ENCODE measurements at places on chromosomes 16 and 17.
A peak's percentile ranks its signal among the peaks of the same experiment; 100 is the strongest.

- no peak for DNase-seq
These were observed 757.4 kb downstream of the CDH11 start for GRCh38 chr16:64364416-64364815.

- DNase-seq, result no peak
These were observed 152.3 kb downstream of the RPTOR start for GRCh38 chr17:80696964-80697363.

DNA sequence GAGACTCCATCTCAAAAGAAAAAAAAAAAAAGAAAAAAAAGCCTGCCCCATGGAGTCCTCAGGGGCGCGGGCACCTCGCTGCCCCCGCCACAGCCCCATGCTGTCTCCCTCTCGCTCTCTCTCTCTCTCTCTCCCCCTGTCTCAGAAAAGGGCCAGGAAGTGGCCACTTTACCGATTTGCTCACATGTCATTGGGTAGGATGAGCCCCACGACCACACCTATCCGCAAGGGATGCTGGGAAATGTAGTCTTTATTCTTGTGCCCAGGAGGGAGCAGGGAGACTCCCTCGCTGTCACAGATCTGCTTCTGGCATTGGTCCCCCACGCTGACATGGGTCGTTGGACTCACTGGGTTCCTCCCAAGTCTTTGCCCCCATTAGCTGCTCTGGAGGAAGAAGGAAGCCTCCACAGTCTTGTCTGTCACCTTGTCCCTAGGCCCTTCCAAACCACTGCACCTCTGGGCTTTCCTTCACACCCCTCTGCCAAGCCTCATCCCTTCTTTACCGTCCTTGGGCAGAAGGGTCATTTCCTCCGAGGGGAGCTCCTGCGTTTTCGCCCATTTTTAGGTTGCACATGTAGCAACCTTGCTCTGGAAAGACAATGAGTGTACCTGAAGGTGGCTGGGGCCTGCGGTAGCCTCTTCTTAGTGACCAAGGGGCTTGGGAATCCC is 6.9 kb upstream of the GJD3 start:
- DNase-seq, result peak; percentile 67

- DNase-seq, result no peak
These were observed 285.0 kb upstream of the ERCC4 start for GRCh38 chr16:13634959-13635358.

- no peak for DNase-seq
These were observed 100.2 kb upstream of the SDK2 start for GRCh38 chr17:73744411-73744810.

DNA sequence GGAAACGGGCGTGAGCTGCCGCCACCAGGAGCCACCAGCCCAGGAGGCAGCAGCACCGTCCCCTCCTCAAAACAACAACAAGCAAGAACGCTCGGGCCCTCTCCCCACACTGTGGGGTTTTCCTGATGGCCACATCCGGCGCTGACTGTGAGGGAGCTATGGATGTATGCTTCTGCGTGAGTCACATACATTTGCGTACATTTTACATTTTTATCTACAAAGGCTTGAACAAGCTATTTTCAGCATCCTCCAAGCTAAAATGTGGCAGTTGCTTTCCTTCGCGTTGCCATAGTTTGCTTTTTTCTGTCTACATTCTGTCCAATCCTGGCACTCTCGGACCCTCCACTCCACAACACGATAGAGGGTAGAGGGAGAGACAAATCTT is 2.0 kb upstream of the ABR start:
- no peak for DNase-seq

DNA sequence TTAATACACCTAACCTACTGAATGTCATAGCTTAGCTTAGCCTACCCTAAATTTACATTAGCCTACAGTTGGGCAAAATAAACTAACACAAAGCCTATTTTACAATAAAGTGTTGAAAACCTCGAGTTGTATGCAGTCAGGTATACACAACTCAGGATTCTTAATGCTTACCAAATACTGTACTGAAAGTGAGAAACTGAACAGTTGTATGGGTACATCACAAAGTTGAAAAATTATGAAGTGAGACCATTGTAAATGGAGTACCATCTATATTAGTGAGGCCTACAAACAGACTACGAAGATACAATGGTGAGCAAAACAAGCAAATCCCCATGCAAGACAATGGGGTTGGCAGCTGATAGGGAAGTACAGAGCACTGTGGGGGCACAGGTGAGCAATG is 79.7 kb downstream of the VAT1L start:
- DNase-seq, result no peak

- no peak for DNase-seq
These were observed 1.1 kb downstream of the SEPTIN12 start for GRCh38 chr16:4787068-4787467.

- DNase-seq, result no peak
These were observed 41.8 kb upstream of the GSG1L start for GRCh38 chr16:28105297-28105696.

DNA sequence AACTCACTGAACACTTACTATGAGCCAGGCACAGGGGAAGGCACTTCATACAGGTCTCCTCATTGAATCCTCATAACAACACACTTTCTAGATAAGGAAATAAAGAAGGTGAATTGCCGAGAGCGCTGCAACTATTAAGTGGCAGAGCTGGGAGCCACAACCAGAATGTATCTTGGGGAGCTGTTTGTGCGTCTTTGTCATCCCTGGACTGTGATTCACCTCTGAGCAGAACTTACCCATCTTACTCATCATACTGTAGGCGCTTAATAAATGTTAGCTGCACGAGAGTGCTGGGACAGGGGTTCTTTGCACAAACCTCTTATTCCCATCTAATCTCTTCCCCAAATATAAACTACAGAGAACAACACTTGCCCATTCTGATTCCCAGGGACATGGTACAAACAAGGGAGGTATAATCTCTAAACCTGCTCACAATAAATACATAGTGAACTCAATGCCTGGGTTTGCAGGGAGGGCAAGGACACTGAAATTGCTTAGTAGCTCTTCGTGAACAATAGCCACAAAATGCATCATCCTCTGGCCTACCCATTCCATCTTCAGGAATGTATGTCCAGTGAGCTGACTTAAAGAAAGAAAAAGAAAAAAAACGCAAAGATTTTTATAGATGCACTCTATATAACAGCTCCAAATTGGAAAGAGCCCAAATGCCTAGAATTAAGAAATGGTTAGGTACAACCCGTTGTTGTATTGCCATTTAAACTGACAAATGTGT is 43.0 kb downstream of the MYO18A start:
- DNase-seq, result no peak

- DNase-seq, result no peak
These were observed at the start of the genes C16orf86 and ENKD1 for GRCh38 chr16:67666559-67667452. Gene C16orf86, plus strand, starts transcription at chr16:67666814. Its CDS starts 157 bp downstream, at chr16:67666971. Gene ENKD1, minus strand, starts transcription at chr16:67666750. Its CDS starts 308 bp downstream, at chr16:67666442.

GRCh38 chr16:83960521-83961249 is 7.4 kb upstream of the NECAB2 start:
- no peak for DNase-seq

- no peak for DNase-seq
These were observed at the start of gene LAT for GRCh38 chr16:28984619-28985135. Gene LAT, plus strand, starts transcription at chr16:28985052. Its CDS starts 366 bp downstream, at chr16:28985418.

GRCh38 chr17:9072696-9073339 is 51.5 kb downstream of the NTN1 start:
- DNase-seq, result no peak

- no peak for DNase-seq
These were observed 7.8 kb downstream of the ZFHX3 start for GRCh38 chr16:73040136-73040535.

DNA sequence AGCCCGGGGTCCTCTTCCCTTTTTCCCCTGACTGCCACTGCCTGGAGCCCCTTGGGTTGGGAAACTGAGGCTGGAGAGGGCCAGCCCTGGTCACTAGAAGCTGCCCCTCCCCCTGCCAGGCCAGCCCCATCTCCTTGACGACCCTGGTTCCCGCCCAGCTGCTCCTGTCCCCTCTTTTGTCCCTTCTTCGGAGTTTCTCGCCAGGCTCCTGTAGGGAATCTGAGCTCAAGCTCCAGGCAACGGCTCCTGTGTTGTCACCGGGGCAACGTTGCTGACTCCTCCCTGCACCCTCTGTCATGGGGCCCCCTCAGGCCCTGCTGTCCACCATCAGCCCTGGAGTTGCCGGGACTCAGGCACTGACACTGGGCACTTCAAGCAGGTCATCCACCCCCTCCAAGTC is 5.7 kb downstream of the LLGL1 start:
- DNase-seq, result no peak

GRCh38 chr17:7931709-7932482 is at the start of the genes CNTROB and TRAPPC1:
Gene CNTROB, plus strand, starts transcription at chr17:7932206. Its CDS starts 874 bp downstream, at chr17:7933080.
Gene TRAPPC1, minus strand, starts transcription at chr17:7931946. Its CDS starts 117 bp downstream, at chr17:7931829.
- DNase-seq, result peak; percentile 100

DNA sequence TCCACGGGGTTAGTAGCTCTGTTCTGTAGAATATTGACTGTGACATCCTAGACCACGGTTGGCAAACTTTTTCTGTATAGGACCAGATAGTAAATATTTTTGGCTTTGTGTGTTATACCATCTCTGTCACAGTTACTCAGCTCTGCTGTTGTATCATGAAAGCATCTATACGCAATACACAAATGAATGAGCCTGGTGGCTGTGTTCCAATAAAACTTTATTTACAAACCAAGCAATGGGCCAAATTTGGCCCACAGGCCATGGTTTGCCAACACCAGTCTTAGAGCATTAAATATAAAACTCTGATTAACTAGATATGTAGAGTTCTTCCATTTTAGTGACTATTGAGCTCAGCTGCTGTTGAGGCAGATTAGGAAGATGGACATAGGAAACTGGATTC is 132.7 kb downstream of the MAP2K6 start:
- no peak for DNase-seq

- DNase-seq, result no peak
These were observed 432.6 kb downstream of the TOX3 start for GRCh38 chr16:52114379-52114778.

DNA sequence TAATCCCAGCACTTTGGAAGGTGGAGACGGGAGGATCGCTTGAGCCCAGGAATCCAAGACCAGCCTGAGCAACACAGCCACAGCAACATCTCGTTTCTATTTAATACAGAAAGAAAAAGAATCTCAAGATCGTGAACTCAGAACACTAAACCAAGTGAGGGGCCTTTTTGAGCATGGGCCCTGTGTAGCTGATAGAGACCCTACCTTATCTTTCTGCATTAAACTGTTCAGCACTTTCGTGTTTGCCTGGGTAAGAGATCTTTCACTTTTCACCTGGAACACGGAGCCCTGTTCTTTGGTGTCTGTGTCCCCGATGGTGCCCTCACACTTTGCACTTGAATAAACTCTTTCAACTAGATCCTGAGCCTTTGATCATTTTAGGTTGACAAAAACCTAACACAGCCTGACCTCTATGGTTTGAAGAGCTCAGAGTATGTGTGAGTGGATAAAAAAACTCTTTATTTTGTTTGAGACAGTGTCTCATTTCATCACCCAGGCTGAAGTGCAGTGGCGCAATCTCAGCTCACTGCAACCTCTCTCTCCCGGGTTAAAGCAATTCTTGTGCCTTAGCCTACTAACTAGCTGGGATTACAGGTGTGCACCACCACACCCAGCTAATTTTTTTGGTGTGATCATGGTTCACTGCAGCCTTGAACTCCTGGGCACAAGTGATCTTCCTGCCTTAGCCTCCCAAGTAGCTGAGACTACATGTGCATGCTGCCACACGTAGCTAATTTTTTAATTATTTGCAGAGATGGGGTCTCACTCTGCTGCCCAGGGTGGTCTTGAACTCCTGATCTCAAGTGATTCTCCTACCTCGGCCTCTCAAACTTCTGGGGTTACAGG is 83.8 kb upstream of the GRIN2A start:
- DNase-seq, result no peak

DNA sequence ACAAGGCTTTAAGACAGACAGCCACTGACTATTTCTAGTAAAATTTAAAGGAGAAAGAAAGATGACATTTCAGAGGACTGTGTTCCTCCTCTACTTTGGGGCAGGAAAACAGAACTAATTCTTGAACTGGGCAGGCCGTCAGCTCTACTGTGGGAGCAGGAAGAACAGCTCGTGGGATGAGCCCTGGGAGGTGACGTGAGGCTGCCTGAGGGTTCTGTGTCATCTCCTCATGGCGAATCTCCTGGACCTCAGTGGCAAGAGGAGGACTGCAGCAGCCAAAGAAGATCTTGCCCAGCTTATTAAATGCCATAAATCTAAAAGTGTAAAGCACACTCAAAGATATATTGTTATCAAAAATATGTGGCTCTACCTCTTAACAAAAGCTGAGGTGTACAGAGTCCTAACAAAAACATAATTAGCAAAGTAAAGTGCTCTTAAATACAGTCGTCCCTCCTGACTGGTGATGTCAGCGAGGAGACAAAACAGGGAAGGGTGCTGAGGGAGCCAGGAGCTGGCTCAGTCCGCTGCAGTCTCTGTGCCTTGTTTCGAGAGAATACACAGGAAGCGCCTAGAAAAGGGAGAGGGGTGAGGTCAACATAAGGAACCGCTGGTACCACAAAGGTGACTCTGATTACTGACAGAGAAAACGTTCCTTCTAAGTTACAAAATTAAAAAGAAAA is 58.0 kb downstream of the CREBBP start:
- no peak for DNase-seq

DNA sequence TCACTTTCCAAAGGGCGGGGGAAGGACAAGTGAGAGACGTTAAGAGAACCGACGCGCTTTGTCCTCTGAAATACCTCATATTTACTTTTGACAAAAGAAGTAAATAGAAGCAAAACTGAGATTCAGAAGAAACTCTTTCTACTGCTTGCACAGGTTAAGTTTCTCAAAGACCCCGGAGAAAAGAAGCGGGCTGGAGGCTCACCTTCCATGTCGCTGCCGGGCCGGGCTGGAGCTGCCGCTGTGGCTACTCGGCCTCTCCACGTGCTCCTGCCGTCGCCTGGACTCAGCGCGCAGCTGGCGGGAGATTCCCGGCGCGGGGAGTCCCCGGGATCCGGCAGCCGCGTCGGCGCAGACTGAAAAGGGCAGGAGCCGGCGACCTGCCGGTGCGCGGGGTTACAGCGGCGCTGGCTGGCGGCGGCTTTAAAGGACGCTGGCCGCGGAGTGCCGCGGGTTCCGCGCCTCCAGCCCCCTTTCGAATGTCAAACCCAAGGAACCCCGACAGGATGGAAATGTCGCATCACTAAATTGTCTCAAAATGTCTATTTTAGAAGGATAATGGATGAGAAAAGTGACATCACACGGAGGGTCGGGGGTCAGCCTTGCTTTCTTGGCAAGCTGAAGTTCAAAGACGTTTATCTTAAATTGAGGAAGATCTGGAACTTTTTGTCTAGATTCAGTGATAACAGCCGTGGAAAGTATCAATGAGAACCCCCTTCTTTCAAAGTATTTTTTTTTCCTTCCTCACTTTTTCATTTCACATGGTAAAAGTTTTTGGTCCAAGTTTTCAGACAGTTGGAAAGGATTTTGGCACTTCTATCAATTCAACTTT is at the start of gene IKZF3:
Gene IKZF3, minus strand, starts transcription at position 395 of the 829 bp plus-strand sequence. Its CDS starts 186 bp downstream, at position 209.
- DNase-seq, result no peak

- DNase-seq, result no peak
These were observed 32.4 kb downstream of the SMARCE1 start for GRCh38 chr17:40615068-40615840.

All from vagina (tissue), 2 donors.